ENCODE measurements at places on chromosomes 3 and 15. TPM values are rescaled to one million over a fixed set of nuclear protein-coding genes. Genes with fewer than 3 reads are reported as not detected.

Gene KLHL40
- polyA plus RNA-seq = not detected

Gene NOX5
- polyA plus RNA-seq = 0.86 TPM

Gene GRAMD2A
- polyA plus RNA-seq = 0.17 TPM

Gene GOLGA8G
- polyA plus RNA-seq = not detected

Gene CDCP1
- 1.3 TPM for polyA plus RNA-seq

Gene HRG
- not detected for polyA plus RNA-seq

Gene SOX14
- not detected for polyA plus RNA-seq

Gene GNAT1
- polyA plus RNA-seq = not detected
